CD4-positive, alpha-beta T cell (primary cell): ENCODE measurements at places on chromosomes 7 and 10.

DNA sequence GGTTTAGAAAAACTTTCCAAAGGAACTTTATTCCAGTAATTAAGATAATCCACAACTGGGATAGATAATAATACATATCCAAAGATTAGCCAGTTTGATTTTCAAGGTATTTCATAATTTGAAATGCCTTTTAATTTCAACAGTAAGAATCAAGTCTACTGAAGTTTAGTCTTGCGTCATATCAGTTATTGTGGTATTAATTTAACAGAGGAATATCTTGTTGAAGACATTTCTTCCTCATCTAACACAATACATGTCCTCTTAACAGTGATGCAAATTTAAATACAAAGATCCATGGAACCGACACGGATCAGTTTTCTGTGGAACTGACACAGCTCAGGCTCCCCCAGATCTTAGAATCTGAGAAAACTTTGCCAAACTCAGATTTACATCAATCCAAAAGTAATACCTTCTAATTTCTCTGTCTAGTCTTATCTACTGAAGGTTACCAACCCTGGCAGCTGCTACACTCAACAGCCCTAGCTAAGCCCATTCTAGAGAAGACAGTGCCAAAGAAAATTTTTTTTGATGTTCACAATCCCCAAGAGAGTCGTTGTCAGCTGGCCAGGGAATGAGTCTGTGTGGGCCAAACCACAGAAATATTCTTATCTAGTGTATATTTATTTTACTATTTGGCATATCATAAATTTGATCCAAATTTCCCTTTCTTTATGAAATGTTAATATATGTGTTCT is 365.2 kb upstream of the MEOX2 start:
- DNase-seq, result no peak

DNA sequence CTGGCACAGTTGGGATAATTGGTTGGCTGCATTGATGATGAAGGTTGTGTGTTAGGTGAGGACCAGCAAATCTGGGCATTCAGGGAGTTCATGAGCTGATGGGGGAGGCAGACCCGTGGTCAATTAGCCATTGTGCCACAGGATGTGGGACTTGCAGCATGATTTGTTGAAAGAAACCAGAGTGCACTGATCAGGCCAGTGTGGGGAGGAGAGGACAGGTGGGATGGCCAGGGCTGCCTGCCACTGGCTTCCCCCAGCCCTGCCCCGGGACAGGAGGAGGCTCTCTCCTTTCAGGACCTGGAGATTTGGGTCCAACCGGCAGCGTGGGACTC is 4.3 kb downstream of the CLIP2 start:
- no peak for DNase-seq

DNA sequence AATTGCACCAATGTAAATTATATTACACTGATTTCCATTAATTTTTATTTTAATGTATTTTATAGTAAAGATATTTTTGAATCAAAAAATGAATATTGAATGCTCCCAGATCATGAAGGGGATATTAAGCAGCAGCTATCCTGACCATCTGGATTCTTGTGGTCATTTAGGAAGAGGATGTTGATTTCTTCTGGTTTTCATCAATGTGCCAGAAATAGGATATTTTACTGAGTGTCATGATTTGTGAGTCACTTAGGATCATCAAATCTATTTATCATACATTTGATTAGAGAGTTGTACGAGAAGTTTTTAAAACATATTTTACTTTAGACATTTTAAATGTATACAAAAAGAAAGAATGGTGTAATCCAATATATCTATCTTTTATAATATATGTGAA is 366.3 kb upstream of the CHRM2 start:
- DNase-seq, result no peak

GRCh38 chr7:114790521-114790920 is 131.4 kb upstream of the MDFIC start:
- DNase-seq, result no peak

- no peak for DNase-seq
Observed at GRCh38 chr7:149716007-149716931, 57.1 kb downstream of the ZNF467 start.

DNA sequence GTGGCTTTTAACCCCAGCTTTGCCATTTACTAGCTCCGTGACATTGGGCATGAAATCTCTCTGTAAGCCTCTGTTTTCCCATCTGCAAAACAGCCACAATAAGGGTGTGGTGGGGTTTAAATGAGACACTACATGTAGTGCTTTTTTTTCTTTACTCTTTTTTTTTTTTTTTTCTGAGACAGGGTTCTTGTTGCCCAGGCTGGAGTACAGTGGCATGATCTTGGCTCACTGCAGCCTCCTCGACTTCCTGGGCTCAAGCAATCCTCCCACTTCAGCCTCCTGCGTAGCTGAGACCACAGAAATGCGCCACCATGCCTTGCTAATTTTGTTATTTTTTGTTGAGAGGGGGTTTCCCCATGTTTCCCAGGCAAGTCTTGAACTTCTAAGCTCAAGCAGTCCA is 8.3 kb upstream of the DENND10 start:
- no peak for DNase-seq

- DNase-seq, result no peak
Observed at GRCh38 chr7:148014541-148014940, 576.0 kb upstream of the C7orf33 start.

DNA sequence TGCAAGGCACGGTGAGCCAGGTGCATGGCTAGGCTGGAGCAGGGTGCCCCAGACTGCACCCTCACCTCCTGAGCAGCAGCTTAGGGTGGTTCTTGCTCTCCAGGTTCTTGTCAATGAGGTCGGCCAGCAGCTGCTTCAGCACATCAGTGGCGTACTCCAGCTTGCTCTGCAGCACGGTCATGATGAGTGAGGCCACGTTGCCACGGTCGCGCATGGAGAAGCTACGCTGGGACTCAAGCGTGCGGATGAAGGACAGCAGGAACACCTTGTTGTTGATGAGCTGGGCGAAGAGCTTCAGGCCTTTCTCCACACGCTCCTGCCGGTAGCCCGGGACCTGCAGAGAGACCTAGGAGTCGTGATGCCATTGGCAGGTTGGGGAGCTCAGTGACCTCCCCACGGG is 408.0 kb downstream of the PLXNA4 start:
- DNase-seq, result no peak

- DNase-seq, result no peak
Observed at GRCh38 chr7:133365917-133366316, 113.0 kb downstream of the EXOC4 start.

GRCh38 chr7:112101201-112101846 is 104.9 kb downstream of the DOCK4 start:
- no peak for DNase-seq

GRCh38 chr10:33506391-33506790 is 171.9 kb upstream of the NRP1 start:
- no peak for DNase-seq

GRCh38 chr7:55775051-55775420 is 87.5 kb downstream of the SEPTIN14 start:
- no peak for DNase-seq

GRCh38 chr7:43769281-43769680 is 10.8 kb downstream of the BLVRA start:
- DNase-seq, result no peak

DNA sequence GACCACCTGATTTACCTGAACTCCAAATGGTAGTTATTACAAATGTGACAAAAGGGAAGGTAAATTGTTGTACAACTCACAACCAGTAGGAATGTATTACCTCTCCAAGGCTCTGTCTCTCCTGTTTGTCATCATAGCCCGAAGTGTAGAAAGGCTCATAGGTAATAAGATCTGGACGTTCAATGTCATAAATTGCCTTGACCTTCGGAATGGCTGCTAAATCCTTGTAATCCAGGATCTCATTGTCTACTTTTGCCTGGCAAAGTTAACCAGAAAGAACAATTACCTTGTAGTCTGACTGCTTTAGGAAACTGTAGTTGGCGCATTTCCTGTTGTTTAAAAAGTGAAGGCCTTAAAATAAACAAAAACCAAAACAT is 68.6 kb upstream of the AFAP1L2 start:
- DNase-seq, result no peak

DNA sequence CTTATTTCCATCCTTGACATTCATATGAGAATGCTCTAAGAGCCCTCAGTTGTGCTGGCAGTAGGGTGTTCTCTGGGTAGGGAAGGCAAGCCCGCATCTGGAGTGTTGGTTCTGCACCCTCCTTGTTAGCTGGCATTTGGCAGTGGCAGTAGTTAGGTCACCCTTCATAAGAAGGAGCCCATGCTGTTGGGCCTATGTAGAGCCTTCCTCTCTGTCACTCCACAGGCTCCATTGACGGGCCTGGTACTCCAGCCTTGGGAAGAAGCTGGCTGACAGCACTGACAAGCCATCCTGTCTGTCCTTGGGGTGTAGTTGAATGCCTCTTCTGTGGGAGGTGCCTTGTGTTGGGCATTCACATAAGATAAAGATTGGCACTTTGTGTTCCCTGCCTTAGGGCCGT is 89.7 kb downstream of the BMPR1A start:
- DNase-seq, result no peak

GRCh38 chr10:9331583-9332008 is 1277.1 kb downstream of the GATA3 start:
- no peak for DNase-seq

DNA sequence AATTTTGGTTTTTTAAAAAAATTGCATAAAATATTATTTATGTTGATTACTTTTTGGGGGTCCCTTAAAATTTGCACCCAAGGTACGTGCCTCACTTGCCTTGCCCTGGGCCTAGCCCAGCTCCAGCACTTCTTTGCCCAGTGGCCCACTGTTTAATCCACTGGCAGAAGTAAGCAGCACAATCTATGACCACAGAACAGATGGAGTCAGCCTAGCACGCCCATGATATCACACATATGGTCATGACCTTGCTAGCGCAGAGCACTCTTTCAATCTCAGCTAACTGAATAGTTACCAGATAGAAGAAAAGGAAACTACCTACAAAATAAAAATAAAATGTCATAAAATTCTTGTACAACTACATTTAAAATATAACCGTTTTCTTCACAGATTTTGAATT is 5.6 kb downstream of the OGA start:
- DNase-seq, result no peak

DNA sequence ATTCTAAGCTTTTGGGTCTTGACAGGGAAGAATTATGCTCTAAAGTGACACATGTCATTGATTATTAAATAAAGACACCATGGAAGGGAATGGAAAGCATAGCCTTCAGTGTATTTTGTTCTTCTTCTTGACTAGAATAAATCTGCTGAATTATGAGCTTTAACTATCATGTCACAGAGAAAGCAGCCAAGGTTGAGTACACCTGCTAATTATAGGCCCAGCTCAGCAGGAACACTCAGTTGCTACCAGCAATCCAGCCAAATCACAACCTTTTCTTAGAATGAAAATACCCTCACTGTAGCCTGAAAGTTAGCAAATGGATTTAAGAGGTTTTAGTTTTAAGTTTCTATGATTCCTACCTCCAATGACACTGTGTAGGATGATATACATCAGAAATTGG is 225.3 kb upstream of the RHOBTB1 start:
- DNase-seq, result no peak

GRCh38 chr10:80122746-80123145 is 9.8 kb upstream of the PLAC9 start:
- no peak for DNase-seq

GRCh38 chr7:112630565-112630964 is 149.8 kb downstream of the LSMEM1 start:
- no peak for DNase-seq

DNA sequence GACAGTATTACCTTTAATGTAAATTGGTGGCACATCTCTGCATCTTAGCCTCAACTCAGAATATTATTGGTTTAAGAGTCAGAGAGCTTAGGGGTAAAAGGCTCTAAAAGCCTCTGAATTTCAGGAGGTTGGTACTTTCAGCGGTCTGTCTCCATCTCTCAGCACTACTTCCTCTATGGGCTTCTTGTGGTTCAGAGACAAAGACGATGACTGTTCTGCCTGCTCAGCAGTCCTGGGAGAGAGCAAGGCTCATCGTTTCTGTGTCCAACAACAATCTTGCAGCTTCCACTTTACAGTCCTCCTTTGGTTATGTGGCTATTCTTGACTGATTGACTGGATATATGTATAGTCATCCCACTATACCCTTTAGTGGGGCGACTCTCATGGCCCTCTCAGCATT is 394.7 kb downstream of the AUTS2 start:
- no peak for DNase-seq

GRCh38 chr7:84017651-84018050 is 176.9 kb downstream of the SEMA3A start:
- DNase-seq, result no peak

- no peak for DNase-seq
Observed at GRCh38 chr7:112930787-112931186, 140.6 kb upstream of the TMEM168 start.

DNA sequence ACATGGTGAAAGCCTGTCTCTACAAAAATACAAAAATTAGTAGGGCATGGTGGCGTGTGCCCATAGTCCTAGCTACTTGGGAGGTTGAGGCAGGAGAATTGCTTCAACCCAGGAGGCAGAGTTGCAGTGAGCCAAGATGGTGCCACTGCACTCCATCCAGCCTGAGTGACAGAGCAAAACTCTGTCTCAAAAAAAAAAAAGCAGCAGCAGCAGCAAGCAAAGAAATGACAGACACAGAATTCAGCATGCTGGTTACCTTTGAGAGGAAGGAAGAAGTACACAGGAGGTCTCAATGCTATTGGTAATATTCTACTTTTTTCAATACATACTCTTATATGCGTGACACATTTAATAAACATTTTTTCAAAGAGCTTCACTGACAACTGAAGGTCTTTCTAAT is 81.3 kb downstream of the ZFAND4 start:
- no peak for DNase-seq

DNA sequence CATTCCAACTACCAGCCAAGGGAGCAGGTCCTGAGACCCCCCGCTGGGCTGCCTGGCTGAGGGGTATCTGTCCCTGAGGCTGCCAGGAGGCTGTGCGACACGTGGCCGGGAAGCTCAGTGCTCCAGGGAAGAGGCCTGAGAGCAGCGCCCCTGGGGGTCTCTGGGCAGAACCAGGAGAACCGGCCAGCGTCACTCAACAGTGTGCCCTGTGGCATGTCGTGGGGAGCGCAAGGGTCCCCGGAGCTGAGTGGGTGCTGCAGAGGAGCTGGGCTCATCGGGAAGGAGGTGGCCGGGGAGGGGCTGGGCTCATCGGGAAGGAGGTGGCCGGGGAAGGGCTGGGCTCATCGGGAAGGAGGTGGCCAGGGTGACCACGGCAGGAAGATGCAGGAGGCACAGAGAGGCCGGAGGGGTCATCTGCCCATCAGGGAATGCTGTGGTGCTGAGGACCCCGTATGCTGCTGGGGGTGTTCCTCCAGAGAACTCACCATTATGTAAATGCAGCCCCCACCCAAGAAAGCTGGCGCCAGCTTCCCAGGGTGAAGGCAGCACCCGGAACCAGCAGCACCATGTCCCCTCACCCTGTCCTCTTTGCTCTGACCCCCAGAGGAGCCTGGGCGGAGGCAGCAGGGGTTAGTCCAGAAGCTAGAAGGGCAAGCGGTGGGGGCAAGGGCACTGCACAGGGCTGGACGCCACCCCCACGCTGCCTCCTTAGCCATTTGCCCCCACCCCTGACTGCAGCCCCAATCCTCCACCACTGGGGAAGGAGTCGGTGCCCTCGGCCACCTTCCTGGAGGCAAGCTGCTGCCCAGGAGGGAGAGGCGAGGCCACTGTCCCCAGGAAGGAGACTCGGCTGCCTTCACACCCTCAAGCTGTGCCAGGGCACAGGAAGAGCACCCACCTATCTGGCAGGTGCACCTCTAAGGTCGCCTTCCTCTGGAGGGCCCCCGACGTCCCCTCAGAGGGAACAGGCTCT is 33.3 kb downstream of the CALML3 start:
- peak; percentile 30 for DNase-seq
